ENCODE measurements at places on chromosomes 12 and 14. TPM values are rescaled to one million over a fixed set of nuclear protein-coding genes. Genes with fewer than 3 reads are reported as not detected.

Gene GALNT6
- total RNA-seq = 9.0 TPM

GRCh38 chr14:105363847-105364708 lies 34.3 kb upstream of the TEX22 start:
- no peak for DNase-seq

DNA sequence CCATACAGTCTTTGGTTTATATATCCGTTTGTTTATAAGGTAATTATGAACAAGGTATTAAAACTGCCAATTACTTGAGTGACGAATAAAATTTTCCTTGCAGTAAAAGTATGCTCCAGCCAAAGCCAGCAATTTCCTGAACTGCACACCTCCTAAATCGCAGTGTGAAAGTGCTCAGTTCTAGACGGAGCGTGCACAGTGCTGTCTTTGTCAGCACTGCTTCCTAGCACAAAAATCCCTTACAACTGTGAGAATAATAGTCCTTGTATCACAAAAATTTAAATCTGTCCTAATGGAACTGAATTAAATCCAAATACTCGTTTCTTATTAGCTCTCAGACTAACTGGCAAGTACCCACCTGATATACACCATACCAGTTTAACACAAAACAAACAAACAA lies 26.3 kb downstream of the LRIG3 start:
- DNase-seq = no peak

DNA sequence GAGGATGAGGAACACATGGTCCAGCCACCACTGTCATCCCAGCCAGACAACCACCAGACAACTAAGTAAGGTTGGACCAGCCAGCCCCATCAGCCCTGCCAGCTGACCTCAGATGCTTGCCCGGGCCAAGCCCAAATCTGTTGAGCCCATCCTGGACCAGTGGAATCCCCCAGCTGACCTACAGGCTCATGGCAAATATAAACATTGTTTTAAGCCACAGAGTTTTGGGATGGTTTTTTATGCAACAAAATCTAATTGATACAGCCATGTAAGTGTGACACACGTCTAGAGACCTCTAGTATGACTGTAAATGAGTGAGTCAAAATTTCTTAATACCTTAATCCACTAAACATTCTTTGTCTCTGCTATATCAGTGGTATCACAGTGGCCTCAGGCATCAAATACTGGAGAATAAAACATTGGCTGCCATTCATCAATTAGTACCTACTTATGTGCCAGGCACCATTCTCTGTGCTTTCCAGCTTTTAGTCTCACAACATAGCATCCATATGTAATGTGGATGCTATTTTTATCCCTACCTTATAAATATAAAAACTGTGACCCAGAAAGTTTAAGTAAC lies 24.2 kb upstream of the NT5DC3 start:
- DNase-seq = no peak

Gene TC2N
- 2.2 TPM for total RNA-seq

DNA sequence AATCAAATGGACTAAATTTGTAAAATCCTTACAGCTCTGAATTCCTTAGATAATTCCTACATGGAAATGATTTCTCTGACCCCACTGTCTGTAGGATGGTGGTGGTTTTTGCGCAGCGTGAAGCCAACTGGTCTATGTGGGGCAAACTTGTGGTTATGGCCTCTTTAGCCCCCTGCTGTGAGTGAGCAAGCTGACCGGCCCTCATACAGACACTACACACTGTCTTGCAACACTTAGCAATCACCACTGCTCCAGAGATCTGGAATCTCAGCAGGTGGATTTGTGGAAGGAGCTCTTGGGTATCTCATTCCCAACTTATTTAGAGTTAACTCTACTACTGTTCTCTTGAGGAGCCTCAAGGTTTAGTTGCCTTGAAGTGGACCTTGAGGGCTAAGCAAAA lies 70.2 kb downstream of the SCN8A start:
- DNase-seq = no peak

DNA sequence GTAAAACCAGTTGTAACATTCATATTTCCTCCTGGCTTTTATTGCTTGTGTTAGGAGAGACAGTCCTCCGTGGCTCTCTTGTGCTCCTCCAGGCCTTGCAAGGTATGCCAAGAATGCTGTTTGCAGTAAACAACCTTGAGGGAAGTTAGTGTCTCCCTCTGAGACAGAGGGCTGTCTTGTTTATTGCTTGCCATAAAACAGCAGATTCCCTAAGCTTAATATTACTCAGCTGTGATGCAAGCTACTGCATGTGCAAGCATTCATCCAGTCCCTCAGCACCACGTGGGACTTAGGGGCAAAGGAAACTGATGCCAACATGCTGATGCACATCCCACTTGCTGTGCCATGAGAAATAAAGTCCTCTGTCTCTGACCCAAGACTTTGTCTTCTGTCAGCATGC lies 6.6 kb downstream of the POMT2 start:
- DNase-seq = no peak

Gene CNOT2
- 51.9 TPM for total RNA-seq

DNA sequence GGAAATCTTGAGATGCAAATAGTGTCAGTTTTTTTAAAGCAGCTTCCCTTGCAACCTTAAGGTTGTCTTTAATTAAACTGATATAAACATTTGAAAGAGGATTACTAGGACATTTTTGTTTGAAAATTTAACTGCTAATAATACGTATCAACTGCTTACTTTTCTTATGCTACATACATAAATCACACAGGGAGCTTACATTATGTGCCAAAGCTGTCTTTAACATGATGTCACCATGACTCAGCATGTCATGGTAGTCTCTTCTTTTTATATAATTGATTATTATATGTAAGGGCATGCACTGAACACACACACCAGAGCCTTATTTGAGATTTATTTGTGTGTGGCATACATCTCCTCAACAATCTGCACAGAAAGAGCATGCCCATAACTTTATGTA lies 63.0 kb upstream of the PTHLH start:
- no peak for DNase-seq

DNA sequence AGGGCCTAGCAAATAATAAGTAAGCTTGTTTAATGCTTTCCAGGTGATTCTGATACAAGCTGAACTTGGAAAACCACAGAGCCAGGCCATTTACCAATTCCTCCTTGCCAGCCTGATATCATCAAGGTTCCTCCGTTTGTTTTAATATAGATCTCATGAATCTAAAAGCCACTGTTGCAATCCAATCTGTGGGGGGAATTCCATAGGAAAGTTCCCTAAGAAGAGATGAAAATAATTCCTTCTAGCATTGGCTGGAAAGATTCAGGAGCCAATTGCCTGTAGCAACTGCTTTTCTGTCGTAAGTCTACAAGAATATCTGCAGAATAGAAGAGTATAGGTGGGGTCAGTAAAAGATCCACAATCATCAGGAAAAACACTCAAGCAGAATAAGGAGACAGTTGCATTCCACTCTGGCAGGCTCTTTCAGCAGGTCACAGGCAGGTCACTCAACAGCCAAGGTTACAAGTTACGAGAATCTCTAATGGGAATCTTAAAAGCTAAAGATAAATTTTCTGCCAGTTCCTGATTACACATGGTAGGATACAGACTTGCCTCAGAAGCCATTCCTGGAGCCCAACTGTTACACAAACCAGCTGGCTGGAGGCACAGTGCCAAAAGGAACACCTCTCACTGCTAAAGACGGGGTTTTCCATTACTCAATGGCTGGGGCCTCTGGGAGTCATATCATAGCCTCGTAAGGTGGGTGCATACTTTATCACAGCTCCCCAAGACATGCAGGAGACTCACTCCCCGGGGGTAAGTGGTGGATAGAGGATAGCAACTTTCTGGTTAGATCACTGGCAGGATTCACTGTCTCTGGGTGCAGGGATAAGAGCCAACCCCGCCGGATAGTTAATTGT lies 43.6 kb downstream of the FGD6 start:
- DNase-seq = peak; percentile 87

DNA sequence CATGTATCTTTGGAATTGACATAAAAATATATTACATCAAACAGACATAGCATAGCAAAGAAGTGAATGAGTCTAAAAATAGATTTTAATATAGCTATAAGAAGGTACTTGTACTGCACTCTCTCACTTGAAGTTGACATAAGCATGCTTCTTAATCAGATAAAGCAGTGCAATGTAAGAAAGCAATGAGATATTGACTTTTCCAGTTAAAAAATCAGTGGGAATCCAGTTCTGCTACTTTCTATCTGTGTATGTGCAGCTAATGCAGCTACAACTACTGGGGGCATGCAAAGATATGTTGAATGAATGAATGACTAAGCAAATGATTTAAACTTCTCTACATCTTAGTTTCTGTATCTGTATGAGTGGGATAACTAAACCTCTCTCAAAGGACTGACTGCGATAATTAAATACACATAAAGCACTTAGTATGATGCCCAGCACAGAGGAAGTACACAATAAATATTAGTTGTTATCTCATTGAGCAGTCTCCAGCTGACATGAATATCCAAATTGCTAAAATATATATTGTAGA lies 10.3 kb downstream of the WASHC3 start:
- DNase-seq = no peak

GRCh38 chr12:40648519-40648918 lies 43.7 kb upstream of the CNTN1 start:
- DNase-seq = no peak

GRCh38 chr14:21256539-21257393 lies 12.5 kb downstream of the HNRNPC start:
- DNase-seq = no peak

DNA sequence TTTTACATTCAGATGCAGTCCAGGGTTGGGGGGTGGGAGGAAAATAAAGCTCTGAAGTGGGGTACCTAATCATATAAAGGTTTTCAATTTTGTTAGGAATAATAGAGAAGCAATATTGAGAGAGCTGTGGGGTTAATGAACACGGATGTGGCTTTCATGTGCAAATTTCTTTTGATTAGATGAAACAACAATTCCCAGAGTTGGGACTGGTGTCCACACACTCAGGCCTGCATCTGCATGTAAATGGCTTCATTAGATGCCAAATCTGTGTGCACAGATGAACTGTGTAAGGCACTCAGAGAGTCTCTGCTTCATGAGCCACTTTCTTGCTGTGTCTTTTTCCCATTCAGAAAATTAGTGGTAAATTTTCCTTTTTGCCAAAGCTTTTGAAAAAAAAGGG lies 377.1 kb upstream of the NOVA1 start:
- no peak for DNase-seq

- DNase-seq = no peak
Measured at GRCh38 chr12:6894321-6894720, 10.3 kb upstream of the LRRC23 start.

Gene DCN
- total RNA-seq = 2,871 TPM

Gene ACOT4
- 0.38 TPM for total RNA-seq

Gene NTF3
- 4.5 TPM for total RNA-seq

- DNase-seq = peak; percentile 40
Measured at GRCh38 chr14:103541709-103542604, 13.0 kb downstream of the TRMT61A start.

Gene USP15
- 59.8 TPM for total RNA-seq

Gene SELPLG
- total RNA-seq = 2.9 TPM

- peak; percentile 64 for DNase-seq
Measured at GRCh38 chr14:54564868-54565784, 1.8 kb upstream of the SAMD4A start.

GRCh38 chr12:28568118-28568517 lies 377.9 kb downstream of the CCDC91 start:
- DNase-seq = no peak

DNA sequence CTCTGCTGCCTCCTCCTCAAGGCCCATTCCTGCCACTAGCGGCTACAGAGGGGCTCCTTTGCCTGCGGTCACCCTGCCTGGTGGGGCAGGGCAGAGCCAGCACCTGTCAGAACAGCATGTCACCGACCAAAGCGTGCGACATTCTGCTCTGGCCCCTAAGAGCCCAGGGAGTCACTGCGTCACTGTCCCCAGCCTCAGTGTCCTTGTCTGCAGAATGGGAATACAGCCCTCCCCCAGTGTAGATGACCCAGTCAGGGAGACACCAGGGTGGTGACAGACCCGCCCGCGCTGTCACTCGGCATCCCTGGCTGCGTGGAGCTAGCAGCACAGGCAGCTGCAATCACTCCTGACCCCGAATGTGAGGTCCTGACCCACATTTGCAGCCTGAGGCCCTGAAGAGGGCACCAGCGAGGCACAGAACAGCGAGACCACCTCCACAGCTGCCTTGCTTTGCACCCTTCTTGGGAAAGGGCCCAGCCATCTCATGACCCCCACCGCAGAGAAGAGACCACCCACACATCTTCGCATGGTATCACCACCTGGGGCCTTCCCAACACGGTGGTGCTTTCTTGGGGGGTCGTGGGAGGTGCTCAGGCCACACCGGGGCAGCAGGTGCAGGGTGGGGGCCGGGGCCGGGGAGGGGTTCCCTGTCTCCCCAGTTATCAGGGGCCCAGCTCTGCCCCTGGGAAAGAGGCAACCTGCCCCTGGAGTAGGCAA lies 2.5 kb downstream of the AHNAK2 start:
- DNase-seq = no peak

DNA sequence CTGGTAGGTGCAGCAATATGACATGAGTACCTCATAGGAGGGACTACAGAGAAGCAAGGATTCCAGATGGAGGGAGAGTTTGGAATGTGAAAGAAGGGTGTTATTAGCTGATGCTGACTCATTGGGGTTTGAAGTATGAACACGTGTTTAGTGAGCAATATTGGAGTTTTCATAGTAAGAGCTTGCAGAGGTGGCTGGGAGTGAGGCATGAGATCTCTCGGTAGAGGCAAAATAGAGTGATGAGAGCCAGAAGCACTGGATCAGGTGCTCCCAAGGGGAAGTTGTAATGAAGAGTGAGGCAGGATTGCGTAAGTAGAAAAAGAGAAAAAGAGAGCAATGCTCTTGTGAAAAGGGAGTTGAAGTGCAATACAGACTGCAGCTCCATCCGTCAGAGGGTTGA lies 42.1 kb downstream of the MGST1 start:
- no peak for DNase-seq

Gene KLRG1
- 0.93 TPM for total RNA-seq

- DNase-seq = no peak
Measured at GRCh38 chr14:49641697-49642129, 6.7 kb upstream of the DNAAF2 start.

DNA sequence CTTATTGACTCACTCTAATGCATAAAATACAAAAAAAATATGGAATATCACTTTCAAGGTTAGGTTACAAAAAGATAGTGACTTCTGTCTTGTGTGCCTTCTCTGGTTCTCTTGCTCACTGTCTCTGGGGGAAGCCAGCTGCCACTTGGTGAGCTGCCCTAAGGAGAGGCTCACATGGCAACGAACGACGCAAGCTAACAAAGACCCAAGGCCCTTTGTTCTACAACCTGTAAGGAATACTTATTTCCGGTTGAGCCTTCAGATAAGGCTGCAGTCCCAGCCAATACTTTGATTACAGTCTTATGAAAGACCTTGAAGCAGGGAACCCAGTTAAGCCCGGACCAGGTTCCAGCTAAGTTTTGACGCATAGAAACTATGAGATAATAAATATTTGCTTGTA lies 242.4 kb upstream of the TBX3 start:
- no peak for DNase-seq

- DNase-seq = no peak
Measured at GRCh38 chr12:69052613-69053408, 119.8 kb upstream of the CPM start.

GRCh38 chr12:88194868-88195267 lies 52.8 kb downstream of the TMTC3 start:
- no peak for DNase-seq

Gene GUCY2C
- total RNA-seq = 0.36 TPM

Data from ovary (tissue), 10 donors.